ENCODE measurements at places on chromosomes 6 and 20.

GRCh38 chr6:88704980-88705379 lies 258.4 kb downstream of the RNGTT start:
- DNase-seq, result no peak

- DNase-seq, result no peak
These were observed 36.2 kb upstream of the ANGPT4 start for GRCh38 chr20:952196-952795.

DNA sequence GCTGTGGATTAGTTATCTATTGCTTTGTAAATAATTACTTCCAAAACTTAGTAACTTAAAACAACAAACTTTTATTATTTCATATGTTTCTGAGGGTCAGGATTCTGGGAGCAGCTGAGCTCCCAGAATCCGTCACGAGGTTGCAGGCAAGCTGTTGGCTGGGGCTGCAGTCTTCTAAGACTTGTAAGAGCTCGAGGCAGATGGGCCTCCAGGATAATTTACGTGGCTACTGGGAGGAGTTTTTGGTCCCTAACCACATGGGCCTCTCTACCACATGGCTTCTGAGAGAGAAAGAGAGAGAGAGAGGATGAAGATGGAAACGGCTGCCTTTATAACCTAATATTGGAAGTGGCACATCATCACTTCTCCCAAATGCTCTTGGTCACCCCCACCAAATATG lies 64.9 kb upstream of the SULF2 start:
- no peak for DNase-seq

DNA sequence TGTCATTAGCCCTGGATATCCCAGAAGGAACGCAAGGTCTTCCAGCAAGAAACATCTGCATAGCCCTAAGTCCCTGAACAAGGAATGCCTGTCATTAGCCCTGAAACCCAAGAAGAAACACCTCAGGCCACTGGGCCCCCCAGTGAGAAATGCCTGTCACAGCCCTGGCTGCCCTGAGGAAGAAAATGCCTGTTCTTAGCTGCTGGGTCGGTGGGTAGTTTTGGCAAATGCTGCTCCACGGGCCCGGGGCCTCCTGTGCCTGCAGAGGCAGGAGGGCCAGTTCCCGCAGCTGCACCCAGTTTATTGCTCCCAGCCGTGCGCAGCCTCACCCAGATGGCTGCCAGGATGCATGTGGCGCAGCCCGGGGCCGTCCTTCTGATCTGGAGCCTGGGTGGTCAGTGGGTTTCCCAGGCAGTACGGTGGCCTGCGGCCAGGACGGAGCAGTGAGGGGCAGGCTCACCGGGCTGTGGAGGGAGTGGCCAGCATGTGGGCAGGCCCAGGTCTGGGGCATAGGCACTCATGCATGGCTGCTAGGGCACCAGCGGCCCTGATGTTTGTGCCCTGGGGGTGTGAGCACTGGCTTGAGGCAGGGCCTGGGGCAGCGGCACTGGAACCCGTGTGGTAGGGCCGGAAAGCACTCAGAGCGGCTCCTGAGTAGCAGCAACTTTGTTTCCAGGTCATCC lies 219.0 kb downstream of the ERMARD start:
- no peak for DNase-seq

DNA sequence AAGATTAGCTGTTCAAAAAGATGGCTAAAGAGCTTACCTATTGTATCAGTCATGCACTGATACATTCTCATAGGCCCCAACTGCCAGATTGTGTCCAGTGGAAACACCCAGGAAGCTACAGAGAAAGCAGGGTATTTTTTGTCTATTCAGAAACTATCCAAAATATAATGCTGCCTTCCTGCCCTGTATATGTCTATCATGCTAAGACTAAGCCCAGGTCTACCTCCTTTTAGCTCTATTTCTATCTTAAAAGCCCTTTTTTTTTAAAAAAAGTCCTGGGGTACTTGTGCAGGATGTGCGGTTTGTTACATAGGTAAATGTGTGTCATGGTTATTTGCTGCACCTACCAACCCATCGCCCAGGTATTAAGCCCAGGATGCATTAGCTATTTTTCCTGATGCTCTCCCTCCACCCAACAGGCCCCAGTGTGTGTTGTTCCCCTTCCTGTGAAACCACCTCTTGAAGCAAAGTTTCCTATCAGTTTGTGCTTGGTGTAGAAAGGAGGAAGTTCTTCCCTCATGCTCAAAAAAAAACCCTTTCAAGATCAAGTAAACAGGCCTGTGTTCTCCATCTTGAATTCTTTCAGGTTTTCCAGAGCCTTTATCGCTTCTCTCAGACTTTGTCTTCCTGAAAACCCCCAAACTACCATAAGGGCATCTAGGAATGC lies 514 bp downstream of the DEFB129 start:
- no peak for DNase-seq

- DNase-seq, result no peak
These were observed 10.7 kb downstream of the ETV7 start for GRCh38 chr6:36376742-36377141.

GRCh38 chr6:18161431-18161830 lies 6.2 kb downstream of the KDM1B start:
- DNase-seq, result no peak

DNA sequence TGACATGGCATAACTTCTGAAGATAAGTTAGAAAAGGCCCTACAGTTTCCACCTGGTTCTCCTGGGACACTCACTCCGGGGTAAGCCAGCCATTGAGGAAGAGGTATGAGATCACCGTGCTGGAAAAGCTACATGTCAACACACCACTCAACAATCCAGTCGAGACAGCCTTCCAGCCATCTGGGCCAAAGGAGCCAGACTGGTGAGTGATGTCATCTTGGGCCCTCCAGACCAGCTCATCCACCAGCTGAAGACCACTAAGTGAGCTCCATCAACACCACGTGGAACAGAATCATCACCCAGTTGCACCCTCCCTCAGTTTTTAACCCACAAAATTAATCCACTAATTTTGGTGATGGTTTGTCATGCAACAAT lies 32.3 kb upstream of the RSPO4 start:
- DNase-seq, result no peak

DNA sequence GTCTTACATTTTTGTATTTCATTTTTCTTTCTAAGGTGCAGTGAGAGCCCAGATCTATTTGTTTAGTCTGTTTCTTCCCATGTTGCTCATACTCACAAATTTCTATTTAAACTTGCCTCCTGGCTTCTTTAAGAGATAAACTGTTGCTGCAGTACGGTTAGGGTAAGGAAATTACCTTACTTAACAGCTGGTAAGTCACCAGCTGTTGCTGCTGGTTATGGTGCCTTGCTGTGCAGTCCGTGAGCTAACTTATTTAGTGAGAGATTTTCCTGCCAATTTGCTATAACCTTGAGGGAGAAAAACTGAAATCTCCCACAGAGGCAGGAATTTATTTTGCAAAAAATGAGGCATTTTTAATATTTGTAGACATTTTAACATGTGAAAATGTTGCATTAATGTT lies 261.0 kb downstream of the UST start:
- DNase-seq, result no peak

DNA sequence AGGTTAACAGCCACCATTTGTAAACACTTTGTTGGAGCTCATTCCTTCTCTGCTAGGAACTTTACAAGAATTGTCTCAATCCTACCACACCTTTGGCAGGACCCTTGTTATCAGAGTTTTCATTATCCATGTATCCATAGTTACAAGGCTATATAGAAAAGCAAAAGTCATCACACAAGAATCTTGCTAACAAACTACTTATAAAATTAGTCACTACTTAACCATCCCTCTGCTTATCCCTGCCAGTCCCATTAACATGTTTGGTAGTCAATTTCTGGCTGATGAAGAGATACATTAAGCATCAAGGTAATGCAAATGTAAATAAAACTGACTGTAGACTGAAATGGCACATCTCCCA lies 10.4 kb downstream of the ZSWIM3 start:
- DNase-seq, result peak; percentile 53

DNA sequence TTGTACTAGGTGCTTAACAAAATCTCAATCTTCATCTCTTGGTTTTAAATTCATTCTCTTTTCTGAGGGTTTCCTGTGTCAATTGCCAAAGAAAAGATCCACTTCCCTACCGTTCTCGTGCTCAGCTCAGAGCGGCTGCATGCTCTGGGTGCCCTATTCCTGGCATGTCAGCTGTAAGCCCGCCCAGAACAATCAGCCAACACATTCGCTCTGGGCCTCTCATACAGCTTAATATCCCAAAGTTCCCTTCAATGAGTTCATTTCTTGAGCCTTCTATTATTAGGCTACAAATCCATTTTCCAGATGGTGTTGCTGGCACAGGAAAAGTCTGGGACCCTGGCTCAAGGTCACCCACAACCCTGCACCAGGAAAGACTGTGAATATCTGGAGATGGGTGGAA lies 24.3 kb upstream of the LRFN2 start:
- no peak for DNase-seq

DNA sequence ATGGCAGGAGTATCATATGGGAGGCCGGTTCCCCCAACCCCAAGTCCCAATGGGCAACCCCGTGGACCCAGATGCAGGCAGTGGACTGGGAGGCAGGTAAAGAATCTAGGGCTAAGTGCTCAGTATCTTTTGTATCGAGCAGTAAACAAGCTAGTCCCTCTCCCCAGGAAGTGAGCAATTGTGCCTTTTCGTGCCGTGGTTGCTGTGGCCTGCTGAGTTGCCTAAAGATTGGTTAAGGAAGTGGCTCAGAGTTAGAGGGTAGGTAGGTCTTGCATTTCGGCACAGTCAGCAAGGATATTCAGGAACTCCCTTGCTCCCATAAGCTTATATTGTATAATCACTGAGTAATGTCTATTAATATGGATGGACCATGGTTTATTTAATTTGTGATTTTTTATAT lies 1.3 kb upstream of the DNAH8 start:
- DNase-seq, result no peak

- no peak for DNase-seq
These were observed 43.7 kb upstream of the SYNJ2 start for GRCh38 chr6:157937916-157938315.

DNA sequence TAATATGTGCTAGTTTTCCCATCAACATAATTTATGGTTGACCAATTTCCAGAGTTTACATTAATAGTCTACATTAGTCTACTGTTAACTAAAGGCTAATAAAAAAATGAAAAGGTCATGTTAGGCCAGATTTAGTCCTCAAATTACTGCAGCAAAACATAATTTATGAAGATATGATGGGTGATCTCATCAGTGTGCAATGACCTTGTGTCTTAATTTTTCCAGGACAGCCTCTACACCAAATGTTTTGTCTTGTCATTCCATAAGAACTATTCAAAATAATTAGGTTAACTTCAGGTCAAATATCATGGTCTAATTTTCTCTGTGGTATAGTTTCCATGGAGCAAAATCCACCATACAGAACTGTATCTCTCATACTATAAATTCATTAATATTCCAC lies 234.2 kb downstream of the COL12A1 start:
- DNase-seq, result no peak

- no peak for DNase-seq
These were observed 46.7 kb downstream of the FGD2 start for GRCh38 chr6:37052027-37052628.
